ENCODE measurements at places on chromosomes 16 and 17.

DNA sequence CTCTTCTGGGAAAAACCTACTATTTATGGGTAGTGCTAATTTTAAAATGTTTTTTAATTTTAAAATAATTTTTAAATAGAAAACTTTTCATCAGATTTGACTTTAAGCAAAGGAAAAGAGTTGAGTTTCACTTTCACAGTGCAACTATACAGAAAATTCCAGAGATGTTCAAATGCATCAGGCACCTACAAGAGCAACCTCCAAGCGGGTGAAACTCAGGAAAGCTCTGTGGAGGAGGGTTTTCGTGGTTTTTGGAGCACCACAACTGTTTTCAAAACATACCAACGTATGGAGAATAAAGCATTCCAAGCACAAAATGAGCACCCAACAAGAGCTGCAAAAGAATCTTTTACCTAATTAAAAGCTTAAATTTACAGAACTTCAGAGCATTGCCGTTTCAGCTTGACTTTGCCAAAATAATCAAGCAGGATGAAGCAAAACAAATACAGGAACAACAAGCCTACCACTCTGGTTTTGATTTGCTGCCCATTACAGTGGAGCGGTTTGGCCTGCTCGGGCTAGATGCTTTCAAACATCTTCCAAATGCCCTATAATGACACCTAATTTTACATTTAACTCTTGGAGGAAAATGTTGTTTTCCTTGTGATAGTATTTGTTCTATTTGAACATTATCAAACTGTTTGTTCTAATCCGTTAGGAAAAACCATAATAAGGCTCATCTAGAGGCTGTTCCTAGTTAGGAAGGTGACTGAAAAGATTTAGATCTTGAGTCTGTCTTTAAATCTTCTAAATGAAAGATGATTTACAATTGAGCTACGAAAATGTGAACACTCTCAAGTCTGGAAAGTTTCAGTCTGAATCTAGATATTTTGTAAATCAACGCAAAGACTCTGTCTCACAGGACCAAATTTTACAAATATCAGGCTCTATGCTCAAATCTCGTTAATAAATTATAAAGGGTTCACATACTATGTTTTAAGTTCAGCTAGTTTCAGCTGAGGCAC lies 34.5 kb downstream of the NACA2 start:
- DNase-seq: no peak

DNA sequence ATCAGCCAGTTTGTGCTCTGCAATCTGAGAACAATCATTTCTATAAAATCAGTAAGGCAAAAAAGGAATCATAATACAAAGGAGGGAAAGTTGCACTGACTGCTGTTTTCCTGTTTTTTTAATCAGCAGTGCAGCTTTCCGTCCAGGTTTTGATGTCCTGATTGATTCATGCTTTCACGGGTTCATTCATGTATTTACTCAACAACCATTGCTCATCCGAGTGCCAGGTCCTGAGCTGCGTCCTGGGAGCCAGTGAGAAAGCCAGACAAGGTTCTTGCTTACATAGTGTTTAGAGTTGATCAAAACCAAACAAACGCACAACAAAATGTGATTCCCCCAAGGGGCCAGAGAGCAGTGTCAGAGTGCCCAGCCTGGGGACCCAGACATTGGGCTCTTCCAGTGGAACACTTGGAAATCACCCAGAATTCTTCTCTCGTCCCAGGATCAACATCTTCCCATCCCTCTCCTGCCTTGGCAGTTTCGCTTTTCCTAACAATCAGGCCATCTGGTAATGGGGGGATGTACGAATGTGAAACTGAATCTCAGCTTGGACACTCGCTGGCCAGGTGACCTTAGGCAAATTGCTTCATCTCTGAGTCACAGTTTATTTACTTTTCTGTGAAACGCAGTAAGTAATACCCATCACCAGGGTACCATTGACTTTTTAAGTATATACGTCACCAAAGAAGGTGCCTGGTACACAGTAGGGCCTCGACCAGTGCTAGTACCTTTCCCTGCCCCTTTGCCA lies 13.3 kb upstream of the C1QL1 start:
- no peak for DNase-seq

DNA sequence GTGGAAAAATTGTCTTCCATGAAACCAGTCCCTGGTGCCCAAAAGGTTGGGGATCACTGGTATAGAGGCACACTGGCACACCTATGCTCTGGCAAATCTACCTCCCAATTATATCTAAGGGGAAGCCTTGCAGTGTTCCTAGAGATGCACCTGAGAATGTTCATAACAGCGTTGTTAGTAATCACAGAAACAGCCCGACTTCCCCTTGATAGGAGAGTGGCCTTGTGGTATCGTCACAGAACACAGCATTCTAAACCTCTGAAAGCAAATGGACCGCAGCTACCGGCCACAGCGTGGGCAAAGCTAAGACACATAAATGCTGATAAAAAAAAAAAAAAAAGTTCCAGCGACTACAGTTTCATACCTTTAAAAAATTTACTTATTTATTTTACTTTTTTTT lies 39.1 kb upstream of the ADGRG1 start:
- peak; percentile 25 for DNase-seq

DNA sequence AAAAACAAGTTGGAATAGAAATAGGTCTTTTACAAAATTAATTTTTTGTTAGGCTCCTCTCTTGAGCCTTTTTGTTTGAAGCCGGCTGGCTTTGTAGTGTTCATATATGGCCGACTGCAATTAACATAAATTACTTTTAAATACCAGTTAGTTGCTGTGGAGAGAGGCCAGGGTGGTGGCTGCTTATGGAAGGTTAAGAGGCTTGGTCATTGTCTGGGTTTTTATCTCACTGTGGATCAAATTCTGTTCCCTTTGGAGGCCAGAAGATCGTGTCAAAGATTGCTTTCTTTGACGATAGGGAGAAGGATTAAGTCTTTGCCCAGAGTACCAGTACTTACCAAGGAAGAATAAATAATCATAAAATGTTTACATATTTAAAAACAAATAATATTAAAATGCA lies 39.9 kb downstream of the MSI2 start:
- DNase-seq: no peak

DNA sequence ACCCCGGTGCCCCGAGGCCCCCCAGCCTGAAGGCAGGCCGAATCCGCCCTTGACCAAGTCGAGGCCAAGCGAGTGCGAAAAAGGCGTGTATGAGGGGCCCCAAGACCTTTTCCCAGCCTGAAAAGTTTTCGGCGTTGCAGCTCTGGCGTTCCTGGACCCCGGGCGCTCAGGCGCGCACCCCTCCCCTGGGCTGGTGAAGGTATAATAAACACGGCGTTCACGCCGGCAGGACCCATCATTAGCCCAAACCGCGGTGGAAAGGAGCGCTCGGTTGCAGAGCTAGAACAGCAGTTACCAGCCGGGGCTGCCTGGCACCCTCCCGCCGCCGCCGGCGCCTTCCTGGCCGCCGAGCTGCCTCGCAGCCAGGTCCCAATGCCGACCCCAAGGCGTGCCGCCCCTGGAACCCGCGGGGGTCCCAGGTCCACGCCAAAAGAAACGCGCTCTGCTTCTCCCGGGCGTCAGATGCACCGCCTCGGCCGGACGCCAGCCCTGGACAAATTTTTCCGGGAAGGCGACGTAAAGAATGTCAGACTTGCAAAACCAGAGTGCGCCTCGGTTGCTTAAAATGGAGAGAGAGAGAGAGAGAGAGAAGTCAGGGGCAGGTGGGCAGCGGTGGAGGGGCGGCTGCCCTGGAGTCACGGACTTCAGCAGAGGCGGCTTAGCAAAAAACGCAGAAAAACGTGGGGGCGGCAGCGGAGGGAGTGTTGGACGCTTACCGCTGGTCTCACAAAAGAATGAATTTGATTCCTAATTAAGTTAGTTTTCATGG lies 11.5 kb upstream of the FOXF1 start:
- no peak for DNase-seq

DNA sequence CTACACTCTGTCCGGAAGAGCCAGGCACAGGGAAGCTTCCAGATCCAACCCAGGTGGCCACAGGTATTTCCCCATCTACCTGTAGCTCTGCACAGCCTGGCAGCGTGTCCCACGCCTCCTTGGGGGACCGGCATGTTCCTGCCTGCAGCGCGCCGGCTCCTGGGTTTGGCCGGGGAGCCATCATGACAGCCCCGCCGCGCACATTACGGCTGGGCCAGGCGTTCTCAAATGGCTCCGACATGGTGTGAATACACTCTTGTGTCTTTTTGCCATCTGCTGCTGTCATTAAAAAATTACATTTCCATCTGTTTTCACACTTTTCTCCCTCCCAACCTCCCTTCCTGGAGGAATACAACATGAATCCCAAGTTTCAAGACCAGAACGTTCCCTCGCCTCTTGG lies 8.0 kb upstream of the GINS2 start:
- no peak for DNase-seq

- DNase-seq: no peak
These were observed 39.8 kb upstream of the METTL16 start for GRCh38 chr17:2551493-2551892.

DNA sequence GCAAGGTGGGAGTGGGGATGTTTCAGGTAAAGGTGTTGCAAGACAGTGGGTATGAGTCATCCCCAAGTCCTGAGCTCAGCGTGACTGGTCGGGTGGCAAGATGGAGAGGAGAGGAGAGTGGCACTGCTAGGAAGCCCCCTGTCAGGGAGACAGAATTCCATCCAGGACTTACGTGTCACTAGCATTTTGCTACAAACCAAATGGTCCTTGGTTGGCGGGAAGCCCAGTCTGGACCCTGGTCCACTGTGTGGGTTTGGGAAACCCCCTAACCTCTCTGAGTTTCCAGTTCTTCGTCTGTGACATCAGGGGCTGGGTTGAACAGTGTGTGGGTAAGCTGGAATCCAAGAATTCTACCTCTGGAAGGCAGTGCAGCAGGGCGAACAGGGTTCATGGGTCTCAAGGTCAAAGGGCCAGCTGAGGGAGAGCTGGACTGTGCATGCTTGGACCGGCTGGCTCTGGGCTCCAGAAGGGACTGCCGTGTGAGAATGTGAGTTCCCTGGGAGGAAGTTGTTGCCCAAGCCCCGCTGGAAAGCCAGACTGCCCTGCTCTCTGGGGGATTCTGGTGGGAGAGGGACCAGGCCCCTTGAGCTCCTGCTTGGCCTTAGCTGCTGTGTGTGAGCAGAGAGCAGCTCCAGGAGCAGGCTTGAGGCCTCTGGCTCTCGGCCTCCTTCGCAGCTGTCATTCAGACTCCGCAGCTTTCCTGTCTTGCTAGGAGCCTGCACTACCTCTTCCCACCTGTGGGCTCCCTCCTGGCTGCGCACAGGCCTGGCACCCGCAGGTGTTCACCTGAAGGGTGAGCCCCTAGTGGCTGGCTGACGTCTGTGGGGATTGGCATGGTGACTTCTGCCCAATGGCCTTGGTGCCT lies 84.6 kb downstream of the NT5M start:
- peak; percentile 38 for DNase-seq

DNA sequence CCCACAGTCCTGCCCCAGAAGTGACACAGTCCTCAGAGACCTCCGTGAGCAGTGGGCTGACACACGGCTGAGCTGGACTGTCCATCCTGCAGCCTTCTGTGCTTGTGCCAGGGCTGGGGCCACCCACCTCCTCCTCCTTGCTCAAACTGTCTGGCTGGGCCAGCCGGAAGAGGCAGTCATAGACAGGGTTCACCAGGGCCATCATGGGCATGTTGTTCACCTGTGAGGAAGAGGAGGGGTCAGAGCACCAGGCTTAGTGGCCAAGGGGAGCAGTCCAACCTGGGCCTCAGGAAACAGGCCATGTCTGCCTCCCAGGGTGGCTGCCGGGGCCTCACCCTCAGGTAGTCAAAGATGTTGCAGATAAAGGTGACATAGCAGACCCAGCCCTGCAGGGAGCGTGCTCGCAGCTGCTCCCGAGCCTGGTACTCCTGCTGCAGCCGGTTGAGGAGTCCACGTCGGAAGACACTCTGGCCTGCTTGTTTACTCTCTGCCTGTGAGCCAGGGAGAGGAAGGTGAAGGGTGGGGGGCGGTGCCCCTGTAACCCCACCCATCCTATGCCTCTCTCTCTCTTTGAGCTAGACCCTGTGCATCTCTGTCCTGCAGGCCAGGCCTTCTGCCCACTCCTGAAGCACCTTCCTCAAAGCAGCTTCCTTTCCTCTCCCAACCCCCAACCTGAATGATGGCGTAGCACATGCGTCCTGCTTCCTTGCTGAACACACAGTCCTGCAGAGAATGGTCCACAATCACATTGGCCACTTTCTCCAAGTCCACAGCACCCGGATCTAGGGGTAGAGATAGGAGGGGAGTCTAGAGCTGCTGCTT lies 3.4 kb downstream of the MIF4GD start:
- DNase-seq: no peak

DNA sequence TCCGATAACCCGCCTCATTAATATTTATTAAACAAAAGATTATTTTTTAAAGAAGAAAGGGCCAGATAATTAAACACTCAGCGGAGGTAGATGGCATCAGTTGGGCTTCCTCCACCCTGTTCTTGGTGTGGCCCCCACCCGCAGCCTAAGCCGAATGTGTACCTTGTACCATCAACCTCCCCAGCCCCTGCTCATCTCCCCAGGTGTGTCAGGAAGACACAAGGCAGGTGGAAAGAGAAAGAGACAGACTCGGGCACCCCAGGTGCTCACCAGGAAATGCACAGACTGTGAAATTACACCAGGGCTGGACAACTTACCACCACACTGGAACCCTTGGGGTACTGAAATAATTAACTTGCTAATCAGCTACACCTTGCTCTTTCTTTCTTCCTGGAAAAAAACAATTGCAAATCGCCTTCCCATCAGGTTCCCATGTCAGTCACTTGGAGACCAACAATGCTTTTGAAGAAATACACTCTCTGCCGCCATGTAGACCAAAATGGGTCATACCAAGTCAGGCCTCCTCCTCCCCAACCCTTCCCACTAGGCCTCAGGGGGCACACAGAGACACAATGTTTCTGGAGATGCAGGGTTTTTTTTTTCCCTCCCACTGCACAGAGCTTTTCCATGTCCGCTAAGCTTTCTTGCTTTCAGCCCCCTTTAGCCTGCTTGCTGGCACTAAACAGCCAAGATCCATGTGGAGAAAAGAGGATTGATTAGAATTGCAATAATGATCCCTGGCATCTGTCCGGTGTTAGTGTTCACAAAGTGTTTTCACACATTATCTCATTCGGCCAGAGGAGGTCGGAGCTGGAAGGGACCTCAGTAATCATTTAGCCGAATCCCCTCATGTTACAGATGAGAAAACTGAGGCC lies 8.6 kb upstream of the LHX1 start:
- DNase-seq: no peak

GRCh38 chr17:30323262-30323894 lies 10.5 kb downstream of the TMIGD1 start:
- no peak for DNase-seq

- DNase-seq: no peak
These were observed 368.7 kb downstream of the CPPED1 start for GRCh38 chr16:12435018-12435417.

DNA sequence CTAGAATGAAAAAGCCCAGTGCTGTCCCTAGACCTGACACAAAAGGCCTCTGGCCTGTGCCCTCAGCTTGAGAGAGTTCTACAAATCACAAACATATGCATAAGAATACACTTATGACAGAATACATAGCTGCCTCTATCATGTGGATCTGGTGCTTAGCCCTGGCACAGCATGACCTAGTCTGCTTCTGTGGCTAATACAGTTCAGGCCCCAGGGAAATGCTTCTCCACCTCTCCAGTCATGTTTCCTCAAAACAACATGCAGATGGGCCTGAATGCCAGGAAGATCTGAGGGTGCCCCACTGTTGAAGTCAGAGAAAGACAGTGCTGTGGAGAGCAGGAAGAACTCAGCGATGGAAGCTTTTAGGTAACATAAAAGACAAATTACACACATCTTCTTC lies 231.9 kb upstream of the SALL1 start:
- no peak for DNase-seq
